ENCODE measurements at places on chromosomes 5 and 9.

DNA sequence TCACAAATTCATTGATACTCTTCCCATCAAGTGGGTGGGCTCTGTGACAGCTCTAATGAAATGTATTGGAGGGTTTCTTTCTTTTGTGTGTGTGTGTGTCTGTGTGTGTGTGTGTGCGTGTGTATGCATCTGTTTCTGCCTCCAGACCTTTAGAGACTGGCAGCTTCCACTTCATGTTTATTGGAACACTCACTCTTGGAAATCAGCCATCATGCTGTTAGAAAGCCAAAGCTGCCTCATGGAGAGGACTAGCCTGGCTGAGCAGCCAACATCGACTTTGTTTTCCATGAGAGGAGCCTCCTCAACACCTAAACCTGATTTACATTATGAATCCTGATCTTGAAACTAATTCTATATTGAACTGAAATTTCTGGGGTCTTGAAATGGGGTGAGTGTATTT lies 128.5 kb upstream of the FAM174A start:
- no peak for DNase-seq

DNA sequence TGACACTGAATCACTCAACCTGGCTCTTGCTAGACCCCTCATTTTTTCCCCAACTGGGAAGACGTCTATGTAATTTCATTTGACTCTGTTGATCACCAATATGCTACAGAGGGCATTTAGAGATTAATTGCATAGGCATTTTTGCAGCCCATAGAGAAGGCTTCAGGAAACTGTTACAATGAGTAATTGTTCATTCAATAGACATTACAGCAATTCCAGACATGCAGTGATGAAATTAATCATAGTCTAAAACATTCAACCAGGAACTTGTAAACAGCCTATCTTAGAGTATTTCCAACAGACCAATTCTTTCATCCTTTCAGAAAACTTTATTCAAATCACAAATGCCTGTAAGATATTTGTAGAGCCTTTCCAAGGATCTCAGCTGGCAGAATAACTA lies 122.3 kb downstream of the MARCHF11 start:
- DNase-seq, result no peak

GRCh38 chr5:40483316-40483715 lies 196.4 kb upstream of the PTGER4 start:
- DNase-seq, result no peak

DNA sequence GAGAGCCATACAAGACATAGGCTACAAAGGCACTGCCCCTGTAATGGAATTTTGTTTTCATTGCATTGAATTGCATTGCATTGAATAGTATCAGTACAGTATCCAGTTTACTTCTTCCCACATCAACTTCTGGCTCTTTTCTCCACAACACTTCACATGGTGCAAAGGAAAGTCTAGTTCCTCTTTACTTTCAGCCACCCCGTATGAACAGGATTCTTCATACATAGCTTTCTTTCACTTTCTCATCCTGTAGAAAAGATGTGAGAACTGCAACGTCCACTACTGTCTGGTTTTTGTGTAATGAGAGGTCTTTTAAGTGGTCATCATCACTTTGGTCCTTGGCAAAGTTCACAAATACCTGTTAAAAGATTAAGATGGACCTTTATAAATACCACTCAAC lies 20.2 kb downstream of the NIPSNAP3B start:
- no peak for DNase-seq

DNA sequence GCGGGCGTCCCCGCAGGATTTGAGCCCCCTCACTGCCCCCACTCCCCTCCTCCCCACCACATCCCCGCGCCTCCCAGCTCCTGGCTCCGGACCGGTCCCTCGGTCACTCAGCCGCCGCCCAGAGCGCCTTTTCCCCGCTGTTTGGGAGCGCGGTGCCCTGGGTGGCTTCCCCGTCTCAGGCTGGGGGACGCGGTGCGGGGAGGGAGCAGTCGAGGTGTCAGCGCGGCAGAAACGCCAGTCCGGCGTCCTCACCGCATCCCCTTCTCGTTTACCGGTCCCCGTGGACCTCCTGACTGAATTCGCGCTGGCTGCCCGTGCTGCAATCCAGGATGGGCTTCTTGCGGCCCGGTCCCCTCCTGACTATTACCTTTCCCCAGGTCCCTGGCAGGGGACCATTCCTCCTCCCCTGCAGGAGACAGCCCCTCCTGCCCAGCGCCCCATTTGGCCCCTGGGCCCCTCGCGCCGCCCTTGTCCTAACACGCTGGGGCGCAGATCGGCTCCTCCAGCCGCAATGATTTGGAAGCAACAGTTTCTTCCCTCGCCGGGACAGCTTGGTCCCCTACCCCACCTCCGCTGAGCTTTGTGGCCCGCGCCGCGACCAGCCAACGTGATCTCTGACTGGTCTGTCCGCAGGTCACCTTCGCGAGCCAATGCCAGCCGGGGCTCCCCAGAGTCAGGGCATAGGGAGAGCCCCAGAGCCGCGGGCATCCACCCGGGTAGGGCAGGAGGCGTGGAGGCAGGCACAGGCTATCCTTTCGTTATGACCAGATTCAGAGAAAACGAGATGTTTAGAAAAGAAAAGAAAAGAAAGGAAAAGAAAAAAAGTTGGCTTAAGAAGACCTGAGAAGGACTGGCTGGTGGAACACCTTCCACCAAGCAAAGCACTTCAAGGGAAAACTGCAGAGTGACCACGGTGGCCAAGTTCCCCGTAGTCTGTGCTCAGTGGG lies 1.2 kb downstream of the ANKRD33B start:
- DNase-seq, result no peak

- DNase-seq, result no peak
Observed at GRCh38 chr9:109857336-109857735, 77.3 kb downstream of the PALM2AKAP2 start.

GRCh38 chr5:110663525-110663924 lies 62.9 kb downstream of the TMEM232 start:
- no peak for DNase-seq

DNA sequence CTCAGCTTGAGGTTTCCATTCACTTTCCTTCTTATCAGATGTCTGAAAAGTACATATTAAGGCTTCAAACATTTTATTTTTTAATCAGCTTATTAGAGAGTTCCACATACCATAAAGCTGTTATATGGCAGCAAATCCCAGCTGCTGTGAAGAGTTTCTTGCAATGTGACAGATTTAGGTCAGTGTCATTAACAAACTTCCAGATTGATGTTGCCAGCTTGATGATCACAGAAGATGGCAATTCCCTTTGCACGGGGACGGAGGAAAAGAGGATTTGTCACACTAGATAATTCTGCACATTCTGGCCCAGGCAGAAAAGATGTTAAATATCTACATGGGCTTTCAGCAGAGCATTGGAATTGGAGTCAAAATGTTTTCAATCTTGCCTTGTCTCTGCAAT lies 215.8 kb downstream of the BRINP1 start:
- no peak for DNase-seq

DNA sequence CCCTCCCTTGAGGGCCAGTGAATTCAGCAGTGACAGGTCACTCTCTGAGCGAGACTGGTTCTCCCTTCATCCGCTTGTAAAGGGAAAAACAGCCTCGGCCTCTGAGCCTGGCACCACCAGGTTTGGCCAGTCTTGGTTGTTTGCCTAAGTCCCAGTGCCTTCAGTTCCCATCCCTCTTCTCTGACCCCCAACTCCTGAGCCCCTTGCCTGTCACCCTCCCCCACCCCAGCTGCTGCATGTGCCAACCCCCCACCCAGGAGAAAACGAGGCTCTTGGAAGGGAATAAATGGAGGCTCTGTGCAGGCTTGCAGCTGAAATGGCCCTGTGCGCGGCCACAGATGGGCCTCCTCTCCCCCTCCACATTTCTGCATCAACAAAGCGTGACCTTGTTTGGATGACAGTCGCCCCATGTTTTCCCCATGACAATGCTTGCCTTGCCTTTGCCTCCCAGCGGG lies 3.1 kb downstream of the URM1 start:
- DNase-seq, result no peak

DNA sequence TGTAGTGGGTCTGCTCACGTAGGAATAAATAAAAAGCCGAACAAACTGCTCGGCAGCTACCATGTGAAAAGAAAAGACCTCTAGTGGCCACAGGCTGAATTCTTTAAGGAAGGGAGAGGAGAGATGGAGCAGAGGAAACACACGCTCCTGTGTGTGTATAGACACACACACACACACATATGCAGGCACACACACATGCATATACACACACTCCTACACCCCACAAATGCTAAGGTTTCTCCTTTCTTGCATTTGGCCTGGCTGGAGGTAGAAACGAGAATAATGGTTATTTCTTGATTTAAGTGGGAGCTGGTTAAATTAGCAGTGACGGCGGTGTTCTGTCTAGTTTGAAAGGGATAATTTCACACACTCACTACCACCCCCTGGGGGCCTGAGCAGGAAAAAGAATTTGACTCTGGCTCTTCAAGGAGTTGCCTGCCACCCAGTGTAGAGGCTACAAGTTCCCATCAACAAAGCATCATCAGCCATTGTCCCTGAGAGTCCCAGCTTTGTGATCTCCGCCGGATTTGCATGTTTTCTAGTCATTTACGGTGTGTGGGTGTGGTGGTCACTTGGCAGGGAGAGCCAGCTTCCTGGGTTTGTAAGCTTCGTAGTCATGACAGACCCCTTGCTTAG lies at the start of gene INSYN2B:
TSS of gene INSYN2B (minus strand) at position 78 of the 636 bp plus-strand sequence. CDS start 96,597 bp downstream, outside the sequence.
- DNase-seq, result no peak
